ENCODE measurements at places on chromosomes 6 and 20.

DNA sequence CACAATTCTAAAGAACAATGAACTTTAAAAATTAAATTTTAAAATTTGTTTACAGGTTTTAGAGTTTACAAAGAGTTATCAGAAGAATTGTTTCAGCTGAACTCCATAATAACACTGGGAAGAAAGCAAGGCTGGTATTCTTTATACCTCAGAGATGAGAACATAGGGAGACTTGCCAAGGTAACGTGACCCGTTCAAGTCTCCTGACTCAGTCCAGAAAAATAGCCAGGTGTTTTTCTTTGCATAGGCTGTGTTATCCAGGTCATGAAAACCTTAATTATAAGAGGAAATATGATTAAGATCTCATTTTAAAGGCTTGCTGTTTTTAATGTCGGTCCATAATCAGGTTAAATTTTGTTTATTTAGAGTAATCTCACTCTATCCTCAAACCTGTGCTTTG is 8.5 kb upstream of the C6orf141 start:
- no peak for DNase-seq

- DNase-seq, result no peak
Measured at GRCh38 chr20:50220894-50221365, 30.3 kb downstream of the CEBPB start.

GRCh38 chr6:169725125-169726048 is 1.1 kb upstream of the PHF10 start:
- peak; percentile 58 for DNase-seq

DNA sequence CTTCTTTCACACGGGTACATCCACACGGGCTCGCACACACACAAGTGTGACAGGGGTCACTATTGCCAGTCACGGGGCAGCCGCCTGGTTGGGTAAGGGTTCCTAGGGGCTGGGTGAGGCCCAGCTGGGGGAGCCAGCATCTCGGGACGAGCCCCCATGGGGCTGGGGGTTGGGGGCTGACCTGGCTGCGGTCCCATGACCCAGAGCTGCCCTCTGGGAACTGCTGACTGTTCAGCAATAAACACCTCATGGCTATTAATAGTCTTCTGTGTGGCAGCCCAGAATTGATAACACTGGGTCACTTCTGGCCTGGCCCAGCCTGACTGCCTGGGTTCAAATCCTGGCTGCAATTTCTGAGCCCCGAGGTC is 23.8 kb downstream of the VEGFA start:
- DNase-seq, result no peak

GRCh38 chr20:12391099-12391498 is 473.4 kb downstream of the BTBD3 start:
- DNase-seq, result no peak

- DNase-seq, result no peak
Measured at GRCh38 chr6:80331974-80332373, 225.5 kb downstream of the BCKDHB start.

DNA sequence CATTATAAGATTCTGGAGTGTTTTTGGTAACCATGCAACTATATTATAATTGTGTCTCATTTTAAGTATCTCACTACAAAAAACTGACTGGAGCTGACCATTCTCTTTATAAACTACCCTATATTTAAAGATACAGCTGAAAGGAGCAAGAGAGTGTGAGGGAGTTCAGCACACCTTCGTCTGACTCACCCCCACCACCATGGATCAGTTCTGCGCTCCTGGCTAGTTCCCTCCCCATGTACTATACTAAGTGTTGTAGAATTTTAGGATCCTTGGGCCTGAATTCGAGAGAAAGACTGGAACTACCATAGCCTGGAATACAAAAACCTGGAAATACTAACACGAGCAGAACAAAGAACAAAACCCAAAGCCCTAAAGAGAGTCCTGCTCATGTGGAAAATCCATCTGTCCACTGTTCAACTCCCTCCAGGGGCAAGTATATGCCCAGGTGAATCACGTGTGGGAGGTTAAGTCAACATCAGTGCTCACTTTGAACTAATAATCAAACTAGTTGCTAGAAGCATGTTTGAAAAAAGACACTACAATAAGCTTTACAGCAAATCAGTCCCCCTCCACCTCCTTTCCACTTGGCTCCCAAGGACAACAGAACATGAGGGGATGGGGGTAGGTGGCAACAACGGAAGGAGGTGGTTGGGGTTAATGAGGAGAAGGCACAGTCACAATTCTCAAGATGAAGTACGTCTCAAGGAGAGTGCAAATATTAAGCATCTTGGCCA is 46.8 kb downstream of the ELOVL5 start:
- no peak for DNase-seq

DNA sequence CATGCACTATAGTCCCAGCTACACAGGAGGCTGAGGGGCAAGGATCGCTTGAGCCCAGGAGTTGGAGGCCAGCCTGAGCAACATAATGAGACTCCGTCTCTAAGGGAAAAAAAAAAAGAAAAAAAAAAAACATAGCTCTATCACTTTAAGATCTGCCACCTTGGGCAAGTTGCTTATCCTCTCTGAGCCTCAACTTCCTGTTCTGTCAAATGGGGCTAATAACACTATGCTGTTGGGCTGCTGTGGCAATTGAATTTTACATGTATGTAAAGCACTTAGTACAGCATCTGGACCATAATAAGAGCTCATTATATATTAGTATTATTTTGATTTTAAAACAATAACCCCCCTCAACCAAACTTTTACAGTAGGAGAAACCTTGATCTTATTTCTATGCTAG is 141.5 kb downstream of the ATXN1 start:
- no peak for DNase-seq

GRCh38 chr6:20024316-20024673 is 187.1 kb downstream of the ID4 start:
- DNase-seq, result no peak

DNA sequence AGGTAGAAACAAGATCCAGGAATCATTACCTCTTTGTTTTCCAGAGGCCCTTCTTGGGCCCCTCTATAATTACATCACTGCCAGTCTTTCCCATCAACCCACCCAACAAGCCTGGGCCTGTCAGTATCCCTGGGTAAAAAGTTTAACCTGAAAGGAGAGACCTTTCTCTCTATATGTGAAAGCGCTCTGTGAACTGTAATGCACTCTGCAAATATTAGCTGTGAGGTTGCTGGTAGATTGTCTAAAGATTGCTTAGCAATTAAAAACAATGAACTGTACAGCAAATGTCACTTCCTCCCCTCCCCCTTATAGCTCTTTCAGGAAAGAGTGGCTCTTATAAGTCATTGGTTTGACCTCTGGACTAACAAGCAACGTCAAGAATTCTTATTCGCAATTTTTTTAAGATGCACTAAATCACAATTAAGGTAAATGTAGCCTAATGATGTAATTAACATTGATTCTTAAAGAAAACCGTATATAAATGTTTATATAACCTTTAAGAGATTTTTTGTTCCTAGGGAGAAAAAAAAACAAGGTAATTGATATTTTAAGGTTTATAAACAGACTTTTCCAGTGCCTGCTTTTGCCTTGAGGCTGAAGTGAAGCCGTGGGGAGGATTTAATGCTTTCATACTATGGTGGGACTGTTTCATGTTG is 18.4 kb downstream of the ECT2L start:
- DNase-seq, result no peak

DNA sequence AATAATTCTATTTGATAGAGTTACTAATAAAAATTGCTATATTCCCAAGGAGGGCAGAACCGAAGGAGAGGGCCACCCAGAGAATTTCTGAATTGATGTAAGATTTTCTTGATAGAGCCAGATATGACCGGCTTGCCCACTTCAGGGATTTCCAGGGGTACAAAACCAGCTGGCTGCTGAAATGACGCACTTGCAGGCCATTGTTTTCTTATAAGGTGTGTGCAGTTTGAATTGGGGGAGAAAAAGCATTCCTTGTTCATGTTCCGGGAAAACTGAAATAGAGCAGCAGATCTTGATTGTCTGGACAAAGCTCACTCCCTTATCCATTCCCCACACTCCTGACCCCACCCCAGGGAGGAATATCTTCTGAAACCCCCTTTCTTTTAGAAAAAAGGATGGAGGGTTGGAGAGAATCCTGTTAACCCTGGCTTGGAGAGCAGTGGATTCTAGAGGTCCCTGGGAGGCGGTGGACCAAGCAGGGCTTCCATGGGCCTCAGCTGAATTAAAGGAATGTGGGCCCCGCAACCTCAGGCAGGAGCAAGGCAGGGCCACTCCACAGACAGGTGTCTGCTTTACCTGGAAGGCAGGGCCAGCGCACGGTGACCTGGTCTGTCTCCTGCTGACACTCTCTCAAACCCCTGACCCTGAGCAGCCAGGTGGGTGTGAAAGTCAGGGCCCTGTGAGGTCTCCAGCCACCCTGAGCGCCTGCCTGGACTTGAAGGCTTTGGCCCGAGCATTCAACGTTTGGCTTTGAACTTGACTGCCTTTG is 96.4 kb downstream of the TMEM170B start:
- no peak for DNase-seq

GRCh38 chr6:102501615-102502014 is 1108.1 kb downstream of the GRIK2 start:
- DNase-seq, result no peak

DNA sequence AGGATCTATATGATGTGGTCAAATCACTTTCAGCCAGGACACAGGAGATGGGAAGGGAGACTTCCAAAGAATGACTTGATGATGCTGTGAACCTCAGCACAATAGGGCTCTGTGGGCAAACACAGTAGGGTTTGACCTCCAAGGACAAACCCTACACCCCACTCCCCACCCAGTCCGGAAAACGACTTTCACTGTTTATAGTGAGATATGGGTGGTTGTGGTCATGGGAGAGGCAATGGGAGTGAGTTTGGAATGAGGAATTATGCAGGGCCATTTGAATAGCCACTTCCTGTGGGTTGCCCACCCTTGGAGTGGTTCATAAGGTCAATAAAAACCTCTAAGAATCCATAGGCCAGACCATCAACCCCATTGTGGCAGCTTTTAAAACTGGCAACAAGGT is 38.4 kb upstream of the PRND start:
- no peak for DNase-seq

GRCh38 chr20:24604966-24605665 is 135.7 kb downstream of the SYNDIG1 start:
- no peak for DNase-seq

GRCh38 chr6:102114402-102114801 is 720.9 kb downstream of the GRIK2 start:
- DNase-seq, result no peak

GRCh38 chr6:80161434-80161833 is 55.0 kb downstream of the BCKDHB start:
- DNase-seq, result no peak

GRCh38 chr6:67887747-67888545 is 747.1 kb upstream of the ADGRB3 start:
- DNase-seq, result no peak

- no peak for DNase-seq
Measured at GRCh38 chr6:56144538-56145324, 102.6 kb downstream of the COL21A1 start.

DNA sequence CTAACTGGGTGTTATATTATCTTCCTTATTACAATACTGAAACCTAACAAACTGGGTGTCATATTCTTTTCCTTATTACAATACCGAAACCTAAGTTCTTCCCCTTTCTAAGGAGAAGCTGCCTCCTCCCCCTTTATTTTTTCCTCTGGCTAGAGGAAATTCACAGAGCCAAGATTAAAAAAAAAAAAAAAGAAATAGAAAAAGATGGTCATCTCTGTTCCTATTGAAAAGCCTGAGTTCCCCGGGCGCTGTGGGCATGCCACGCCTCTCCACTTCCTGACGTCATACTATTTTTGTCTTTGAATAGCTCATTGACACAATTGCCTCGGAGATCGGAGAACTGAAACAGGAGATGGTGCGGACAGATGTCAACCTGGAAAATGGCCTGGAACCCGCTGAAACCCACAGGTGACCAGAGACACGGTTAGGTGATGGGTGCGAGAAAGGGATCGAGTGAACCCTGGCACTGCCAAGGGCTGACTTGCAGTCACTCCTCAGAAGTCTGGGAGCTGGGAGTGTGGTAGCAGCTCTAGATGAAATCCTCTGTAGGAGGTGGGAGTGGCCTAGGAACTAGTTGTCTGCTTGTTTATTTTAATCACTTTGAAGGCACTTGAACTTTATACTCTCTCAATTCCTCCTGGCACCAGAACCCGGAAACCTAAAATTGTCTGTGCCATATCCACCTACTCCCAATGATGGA is 82.2 kb upstream of the NAA20 start:
- peak; percentile 6 for DNase-seq

DNA sequence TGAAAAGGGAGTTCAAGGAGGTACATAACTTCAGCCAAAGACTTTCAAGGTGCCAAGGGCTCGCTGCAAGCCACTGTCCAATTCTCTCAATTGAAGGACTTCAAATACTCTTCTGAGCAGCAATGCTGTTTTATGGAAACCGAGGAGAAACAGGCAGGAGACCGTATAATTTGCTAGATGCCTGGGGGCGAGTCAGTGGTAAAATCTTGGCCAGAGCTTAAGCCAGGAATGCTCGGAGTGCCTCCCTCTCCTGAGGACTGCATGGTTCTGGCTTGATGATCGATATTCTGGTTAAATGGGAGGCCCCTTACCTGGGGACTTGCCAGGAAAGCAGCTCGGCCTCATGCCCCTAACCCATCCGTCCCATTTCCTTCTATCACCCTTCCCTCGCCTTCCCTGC is 35.8 kb upstream of the NOP56 start:
- DNase-seq, result no peak

- no peak for DNase-seq
Measured at GRCh38 chr6:18269253-18269652, 4.9 kb upstream of the DEK start.

DNA sequence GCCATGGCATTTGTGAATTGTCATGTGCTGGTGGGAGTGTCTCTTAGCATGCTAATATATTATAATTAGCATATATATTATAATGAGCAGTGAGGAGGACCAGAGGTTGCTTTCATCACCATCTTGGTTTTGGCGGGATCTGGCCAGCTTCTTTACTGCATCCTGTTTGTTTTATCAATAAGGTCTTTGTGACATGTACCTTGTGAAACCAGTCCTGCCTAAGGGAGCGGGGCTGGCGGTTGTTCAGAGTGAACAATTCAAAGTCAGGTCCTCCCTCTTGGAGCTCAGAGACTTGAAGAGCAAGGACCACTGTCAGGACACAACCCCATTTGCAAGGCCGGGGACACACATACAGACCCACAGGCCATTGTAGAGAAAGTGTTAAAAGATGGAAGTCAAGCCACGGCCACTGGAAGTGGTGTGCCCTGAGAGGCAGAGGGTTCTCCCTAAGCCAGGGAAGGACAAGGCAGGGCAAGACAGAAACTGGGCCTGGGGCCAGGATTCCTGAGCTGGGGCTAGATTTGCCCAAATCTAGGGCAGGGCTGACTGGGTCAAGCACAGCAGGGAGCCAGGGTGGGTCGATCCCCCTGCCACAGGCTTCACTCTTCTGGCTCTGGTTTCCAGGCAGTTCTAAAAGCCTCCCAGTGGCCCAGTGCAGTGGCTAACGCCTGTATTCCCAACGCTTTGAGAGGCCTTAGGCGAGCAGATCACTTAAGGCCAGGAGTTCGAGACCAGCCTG is 14.2 kb downstream of the SLC52A3 start:
- no peak for DNase-seq

GRCh38 chr6:119985952-119986736 is 636.6 kb upstream of the MAN1A1 start:
- DNase-seq, result peak; percentile 11
